ENCODE measurements at places on chromosomes 6 and 20.

GRCh38 chr6:104601131-104601651 is 258.5 kb downstream of the HACE1 start:
- DNase-seq: no peak

GRCh38 chr6:91731939-91732338 is 1145.1 kb upstream of the MAP3K7 start:
- no peak for DNase-seq

DNA sequence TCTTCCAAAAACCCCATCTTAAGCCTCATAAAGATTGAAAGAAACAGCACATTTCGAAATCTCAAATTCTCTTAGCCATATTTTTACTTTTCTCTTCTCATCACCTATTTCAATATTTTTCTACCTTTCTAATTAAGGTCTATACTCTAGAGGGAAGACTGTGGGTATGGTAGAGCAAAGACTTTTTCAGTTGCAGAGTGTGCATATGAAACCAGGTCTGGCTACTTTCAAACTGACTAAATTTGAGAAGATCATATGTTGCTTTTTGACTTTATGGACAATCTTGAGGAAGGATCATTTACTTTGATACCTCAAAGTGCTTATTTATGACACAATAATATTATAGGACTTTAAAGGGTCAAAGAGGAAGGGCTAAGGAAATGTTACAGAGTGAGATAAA is 20.7 kb downstream of the FILIP1 start:
- DNase-seq: no peak

DNA sequence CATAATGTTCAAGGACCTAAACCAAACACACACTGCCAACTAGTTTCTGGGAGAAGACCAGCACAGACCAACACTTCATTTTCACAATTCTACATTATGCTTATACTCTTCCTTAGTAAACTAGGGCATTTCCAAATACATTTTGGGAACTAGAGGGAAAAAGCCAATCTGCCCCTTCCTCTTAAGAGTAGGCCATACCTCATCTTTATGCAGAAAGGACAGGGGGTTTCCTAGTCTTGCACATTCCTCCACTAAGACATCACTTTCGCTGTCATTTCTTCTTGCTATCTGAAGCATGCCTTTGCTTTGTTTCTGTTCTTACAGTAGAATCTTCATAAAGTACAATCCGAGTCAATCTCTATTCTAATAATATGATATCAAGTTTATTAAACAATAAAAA is 105.7 kb downstream of the SMLR1 start:
- no peak for DNase-seq

DNA sequence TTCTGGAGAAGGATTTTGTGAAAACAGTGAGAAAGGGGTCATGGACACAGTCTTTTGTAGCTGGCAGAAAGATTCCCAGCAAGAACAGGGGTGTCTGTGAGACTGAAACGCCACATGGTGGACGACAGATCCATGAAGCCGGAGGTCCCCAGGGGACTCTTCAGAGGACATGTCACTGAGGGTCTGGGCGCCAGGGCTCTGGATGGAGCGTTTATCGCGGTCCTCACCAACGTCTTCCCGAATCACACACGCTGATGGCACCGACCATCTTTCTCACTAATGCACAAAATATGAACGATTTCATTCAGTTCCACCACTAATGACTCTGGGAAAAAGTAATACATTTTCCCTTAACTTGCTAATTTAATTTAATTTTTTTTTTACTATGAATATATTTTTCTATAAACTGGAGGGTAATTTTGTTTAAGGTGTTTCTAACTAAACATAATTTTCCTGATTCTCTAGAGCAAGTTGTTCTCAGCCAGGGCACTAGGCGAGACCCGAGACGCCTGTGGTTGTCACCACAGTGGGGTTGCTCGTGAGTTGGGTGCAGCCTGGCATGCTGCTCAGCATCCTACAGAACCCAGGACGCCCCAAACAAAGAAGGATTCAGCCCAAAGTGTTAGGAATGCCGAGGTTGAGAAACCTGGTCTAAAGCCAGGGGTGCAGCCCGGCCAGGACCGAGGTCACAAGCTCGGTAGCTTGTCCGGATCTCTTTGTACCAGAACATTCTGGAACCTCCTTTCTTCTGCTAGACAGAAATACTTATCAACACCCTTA is 306.2 kb downstream of the TAF4 start:
- DNase-seq: no peak

DNA sequence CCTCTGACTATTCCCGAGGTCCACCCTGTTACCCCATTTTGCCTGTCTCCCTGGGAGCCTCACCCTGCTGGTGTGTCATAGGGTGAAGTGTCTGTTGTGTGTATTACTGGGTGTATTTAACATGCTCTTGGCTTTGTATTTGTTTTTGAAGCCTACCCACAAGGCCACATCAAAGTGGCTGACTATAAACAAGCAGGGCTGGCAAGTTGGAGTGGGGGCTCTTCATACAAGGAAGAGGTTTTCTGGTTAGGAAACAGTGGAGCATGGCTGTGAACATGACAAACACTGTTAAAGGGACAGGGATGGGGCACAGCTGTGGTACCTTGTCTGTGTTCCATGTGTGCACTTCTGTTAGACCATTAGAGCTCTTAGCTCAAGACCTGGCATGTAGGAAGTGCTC is 26.3 kb downstream of the HECA start:
- no peak for DNase-seq

DNA sequence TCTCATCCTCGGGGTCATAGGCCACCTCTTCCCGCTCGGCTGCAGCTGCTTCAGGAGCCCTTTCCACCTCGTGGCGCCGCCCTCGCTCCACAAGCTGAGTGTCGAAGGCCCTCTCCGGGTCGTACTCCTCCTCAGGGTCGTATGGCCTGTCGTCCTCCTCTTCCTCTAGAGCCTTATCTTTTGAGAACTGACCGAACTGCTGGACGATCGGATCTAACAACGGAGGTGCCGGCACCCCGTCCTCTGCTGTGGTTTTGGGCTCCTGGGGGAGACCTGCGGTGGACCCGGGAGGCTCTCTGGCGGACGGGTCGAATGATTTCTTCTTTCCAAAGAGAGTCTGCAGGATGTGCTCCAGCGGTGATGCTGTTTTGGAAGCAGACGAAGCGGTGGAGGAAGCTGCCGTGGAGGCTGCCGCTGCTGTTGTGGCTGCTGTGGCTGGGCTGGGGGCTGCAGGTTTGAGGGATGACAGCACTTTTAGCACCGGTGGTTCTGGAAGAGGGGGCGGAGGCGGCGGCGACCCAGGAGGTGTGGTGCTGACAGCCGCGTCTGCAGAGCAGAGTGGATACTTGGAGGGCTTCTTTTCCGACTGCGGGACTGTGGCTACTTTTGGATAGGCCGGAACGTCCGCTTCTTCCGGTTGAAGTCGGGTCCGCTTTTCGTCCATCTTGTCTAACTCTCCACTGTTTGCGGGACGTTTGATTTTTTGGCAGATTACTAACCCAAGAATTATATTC is 20.2 kb upstream of the TCFL5 start:
- DNase-seq: no peak

- DNase-seq: no peak
Measured at GRCh38 chr6:154053141-154053540, 14.1 kb downstream of the OPRM1 start.

GRCh38 chr20:16206817-16207216 is 366.4 kb downstream of the KIF16B start:
- DNase-seq: no peak

DNA sequence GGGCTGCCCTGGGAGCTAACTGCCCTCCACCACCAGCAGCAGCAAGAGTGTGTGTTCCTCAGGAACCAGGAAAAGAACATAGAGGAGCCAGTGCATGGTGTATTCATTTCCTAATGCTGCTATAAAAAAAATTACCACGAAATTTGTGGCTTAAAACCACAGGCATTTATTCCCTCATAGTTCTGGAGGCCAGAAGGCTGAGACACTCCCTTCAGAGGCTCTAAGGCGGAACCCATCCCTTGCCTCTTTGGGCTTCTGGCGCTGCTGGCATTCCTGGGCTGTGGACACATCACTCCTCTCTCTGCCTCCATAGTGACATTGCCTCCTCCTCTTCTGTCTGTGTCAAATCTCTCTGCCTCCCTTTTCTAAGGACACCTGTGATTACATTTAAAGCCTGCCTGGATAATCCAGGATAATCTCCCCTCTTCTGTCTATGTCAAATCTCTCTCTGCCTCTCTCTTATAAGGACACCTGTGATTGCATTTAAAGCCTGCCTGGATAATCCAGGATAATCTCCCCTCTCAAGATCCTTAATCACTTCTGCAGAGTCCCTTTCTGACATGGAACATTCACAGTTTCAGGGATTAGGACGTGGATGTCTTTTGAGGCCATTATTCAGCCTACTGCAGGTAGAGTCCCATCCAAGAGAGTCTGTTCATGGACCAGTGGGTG is 54.7 kb downstream of the NDUFAF5 start:
- DNase-seq: peak; percentile 99

DNA sequence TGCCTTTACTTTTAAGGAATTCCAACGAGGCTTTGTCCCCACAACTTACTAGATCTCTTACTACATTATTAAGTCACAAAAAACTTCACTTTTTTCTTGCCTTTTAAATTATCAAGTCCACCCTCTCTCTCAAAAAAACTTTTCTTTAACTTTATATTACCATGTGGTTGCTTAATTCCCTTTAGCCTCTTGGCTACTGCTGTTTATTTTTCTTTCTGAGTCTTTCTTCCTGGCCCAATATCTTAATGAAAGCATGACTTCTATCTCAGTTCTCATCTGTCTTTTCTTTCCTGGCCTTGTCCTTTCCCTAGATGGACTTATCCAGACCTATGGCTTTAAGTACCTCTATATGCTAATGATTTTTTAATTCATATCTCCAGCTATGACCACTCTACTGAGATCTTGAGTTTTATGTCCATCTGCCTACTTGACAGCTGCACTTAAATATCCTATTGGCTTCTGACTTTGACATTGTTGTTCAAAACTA is 710.5 kb downstream of the RFPL4B start:
- no peak for DNase-seq

DNA sequence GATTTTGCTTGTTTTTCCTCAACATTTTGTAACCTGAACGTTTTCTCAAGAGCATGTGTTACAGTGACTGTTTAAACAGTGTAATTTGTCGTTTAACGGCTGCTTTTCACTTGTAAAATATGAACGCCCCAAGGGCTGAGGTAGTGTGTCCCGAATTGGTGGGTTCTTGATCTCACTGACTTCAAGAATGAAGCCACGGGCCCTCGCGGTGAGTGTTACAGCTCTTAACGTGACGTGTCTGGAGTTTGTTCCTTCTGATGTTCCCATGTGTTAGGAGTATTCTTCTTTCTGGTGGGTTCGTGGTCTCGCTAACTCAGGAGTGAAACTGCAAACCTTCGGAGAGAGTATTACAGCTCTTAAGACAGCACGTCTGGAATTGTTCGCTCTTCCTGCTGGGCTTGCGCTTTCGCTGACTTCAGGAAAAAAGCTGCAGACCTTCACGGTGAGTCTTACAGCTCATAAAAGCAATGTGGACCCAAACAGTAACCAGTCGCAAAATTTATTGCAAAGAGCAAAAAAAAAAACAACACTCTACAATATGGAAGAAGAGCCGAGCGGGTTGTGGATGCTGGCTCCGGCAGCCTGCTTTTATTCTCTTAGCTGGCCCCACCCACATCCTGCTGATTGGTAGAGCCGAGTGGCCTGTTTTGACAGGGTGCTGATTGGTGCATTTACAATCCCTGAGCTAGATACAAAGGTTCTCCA is 25.1 kb upstream of the TRIM27 start:
- no peak for DNase-seq

- no peak for DNase-seq
Measured at GRCh38 chr6:112597176-112597575, 250.0 kb downstream of the RFPL4B start.

DNA sequence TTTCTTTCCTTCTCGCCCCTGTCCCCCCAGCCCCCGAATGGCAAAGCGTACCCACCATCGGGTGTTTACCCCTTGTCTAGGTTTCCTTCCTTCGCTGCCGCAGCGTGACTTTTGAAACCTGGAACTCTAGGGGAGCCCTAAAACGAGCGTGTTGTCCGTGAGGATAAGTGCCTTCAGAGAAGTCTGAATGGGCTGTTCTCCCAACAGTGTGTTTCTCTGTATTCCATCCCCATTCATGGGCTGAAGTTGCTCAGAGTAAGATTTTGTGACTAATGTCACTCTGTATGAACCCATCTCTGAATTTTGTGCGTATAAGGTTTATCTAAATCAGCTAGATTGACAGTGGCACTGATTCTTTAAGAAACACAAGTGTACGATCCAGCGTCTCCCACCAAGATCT is 949 bp downstream of the MACROD2 start:
- no peak for DNase-seq

- no peak for DNase-seq
Measured at GRCh38 chr6:23246896-23247295, 677.5 kb downstream of the HDGFL1 start.

GRCh38 chr6:71385111-71385822 is 96.7 kb downstream of the OGFRL1 start:
- DNase-seq: no peak

Measured in NCI-H524 (cell line).